ENCODE measurements at places on chromosomes 5 and 9.

GRCh38 chr5:133783481-133783880, 171.1 kb upstream of the FSTL4 start:
- no peak for DNase-seq

DNA sequence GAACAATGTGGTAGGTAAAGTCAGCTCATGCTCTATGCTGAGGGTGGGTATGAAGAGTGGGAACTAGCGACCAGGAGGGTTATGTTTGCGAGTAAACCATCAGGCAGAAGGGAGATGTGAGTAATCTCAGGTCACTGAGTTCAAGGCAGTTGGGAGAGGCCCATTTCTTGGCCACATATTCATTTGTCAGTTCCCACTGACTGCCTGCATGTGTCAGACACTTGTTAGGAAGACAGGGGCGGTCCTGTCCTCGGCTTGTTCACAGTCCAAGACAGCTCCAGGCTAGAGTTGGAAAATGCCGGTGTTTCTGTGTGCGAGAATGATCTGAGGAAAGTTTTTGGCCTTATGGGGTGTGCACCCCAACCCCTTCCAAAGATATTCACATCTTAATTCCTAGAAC, 48.6 kb upstream of the GDNF start:
- DNase-seq = no peak

DNA sequence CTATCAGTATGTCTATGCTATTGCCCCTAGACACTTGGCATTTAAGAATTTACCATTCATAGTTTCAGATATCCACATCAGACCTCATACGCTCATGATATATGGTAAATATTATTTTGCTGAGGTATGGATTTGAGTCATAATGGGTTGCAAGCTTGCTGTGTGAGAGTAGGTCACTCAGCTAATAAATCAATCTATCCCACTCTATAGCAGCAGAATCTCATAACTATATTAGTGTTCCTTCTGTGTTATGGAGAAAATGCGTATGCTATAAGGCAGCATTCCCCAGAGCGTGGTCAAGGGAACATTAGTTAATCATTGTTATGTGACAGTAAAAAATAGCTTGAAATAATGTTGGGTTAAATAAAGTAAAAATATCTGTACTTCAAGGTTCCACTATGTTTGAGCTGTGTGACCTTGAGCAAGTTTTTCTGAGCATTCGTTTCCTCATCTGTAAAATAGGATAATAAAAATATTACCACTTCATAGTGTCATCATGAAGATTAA, 7.7 kb downstream of the TRIM32 start:
- DNase-seq = no peak

DNA sequence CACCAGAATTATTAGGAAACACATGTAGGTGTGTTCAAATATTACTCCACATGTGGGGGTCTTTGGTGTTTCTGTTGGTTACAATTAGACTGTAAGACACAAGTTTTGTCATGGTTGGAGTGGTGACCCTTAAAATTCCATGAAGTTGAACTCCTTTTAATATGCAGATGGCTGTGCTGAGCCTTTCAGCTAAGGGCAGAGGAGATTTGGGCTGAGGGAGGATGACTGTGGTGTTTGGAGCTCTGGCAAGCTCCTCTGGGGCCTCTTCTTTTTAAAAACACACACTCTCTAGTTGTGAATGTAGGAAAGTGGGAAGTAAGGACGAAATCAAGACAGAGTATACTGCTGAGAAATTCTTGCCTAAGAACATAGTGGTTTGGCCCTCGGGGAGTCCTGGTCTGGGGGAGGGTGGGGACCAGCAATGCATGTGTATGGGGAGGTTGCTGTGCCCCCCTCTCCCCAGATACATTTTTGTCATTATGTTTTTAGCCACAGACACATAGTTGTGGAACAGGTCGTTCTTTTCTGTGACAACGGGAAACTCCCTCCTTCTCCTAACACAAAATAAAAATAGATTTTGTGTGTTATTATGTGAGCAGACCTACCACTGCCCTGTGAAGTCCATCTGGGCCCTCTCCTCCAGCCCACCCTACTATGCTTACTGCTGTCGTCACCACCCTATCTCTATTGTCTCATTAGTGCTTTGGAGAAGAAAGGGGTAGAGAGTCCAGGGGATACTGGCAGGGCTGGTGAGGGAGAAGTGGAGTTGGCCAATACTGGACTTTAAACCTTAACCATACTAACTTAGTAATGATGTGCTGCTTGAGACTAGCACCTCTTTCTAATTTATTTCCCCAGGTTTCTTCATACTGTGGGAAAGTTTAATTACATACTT, 10.0 kb downstream of the SMARCA2 start:
- no peak for DNase-seq

GRCh38 chr5:158812408-158812807, 287.3 kb downstream of the EBF1 start:
- no peak for DNase-seq

DNA sequence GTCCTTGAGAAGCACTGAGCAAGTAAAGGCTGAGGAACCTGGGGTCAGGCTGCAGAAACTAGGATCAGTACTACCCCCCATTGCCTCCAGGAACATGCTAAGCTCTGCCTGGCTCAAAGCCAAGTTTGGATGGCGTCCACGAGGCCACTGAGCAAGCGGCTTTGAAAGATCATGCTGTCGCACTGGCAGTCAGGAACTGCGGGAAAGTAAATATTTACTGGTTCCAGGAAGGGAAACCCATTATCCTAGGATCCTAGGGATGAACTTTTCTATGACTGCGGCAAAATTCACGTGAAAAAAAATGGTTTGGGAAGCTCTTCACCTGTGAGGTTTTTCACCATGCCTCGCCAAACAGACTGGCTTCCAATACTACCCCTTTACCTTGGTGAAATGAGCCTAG, 75.3 kb upstream of the PJA2 start:
- peak; percentile 29 for DNase-seq

DNA sequence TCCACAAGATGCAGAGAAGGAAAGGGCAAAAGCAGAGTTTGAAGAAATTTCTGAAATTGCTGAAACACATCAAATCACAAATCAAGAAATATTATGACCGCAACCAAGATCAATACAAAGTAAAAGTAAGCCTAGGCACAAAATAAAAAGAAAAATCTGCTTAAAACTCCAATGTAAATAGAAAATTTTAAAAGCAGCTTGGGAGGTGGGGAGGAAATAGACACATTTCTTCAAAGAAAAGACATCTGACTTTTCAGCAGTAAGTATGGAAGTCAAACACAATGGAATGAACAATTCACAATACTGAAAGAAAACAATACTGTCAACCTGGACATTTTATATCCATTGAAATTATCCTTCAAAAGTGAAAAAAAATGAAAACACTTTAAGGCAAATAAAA, 55.1 kb downstream of the HTR4 start:
- no peak for DNase-seq

DNA sequence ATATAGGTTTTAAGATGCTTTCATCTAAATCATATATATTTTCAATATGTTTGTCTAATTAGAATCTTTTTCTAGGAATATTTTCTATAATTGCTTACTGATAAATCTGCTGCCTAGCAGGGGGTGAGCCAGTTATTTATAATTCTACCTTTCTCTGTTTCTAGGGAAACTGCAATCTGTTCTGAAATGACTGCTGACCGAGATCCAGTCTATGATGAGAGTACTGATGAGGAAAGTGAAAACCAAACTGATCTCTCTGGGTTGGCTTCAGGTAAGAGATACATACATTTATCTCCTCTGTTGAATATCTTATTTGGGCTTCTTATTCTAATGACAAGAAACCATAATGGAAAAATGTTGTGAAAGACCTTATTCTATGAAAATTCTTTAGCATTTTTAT, 127.3 kb downstream of the XRCC4 start:
- no peak for DNase-seq
